ENCODE measurements at places on chromosomes 7 and 10.

DNA sequence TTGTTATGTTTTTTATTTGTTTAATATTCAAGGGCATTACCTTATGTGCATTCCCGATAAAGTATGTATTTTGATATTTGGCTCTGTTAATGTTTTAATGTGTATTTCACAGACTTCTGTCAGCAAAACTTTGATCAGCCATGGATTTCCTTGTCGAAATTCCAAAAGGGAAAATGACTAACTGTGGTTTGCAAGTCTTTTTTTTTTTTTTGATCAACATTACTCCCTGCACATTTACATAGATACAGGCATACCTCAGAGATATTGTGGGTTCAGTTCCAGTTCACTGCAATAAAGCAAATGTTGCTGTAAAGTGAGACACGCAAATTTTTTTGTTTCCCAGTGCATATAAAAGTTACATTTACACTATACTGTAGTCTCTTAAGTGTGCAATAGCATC lies 351.9 kb downstream of the CXCL12 start:
- no peak for DNase-seq

GRCh38 chr10:3231951-3232730 lies 59.6 kb upstream of the PITRM1 start:
- no peak for DNase-seq

DNA sequence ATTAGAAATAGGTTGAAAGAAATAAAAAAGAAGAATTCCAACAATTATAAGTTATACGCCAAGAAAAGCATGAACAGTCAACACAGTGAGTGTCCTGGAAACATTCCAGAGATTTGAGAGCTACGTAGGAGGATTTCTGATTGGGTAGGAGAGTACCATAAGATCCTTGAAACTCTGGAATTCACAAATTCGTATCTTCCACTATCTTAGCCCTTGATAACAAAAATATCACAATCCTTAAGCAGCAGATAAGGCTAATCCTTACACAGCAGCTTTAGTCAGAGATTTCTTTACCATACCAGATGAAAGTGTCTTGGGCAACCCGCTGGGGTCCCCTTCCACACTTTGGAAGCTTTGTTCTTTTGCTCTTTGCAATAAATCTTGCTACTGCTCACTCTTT lies 8.2 kb downstream of the TPK1 start:
- no peak for DNase-seq

- DNase-seq, result no peak
Observed at GRCh38 chr10:114680543-114681117, 22.6 kb upstream of the ABLIM1 start.

- no peak for DNase-seq
Observed at GRCh38 chr7:128030654-128031611, at the start of gene LRRC4. TSS of gene LRRC4 (minus strand) at chr7:128031437. CDS start at chr7:128030640, 797 bp downstream.

DNA sequence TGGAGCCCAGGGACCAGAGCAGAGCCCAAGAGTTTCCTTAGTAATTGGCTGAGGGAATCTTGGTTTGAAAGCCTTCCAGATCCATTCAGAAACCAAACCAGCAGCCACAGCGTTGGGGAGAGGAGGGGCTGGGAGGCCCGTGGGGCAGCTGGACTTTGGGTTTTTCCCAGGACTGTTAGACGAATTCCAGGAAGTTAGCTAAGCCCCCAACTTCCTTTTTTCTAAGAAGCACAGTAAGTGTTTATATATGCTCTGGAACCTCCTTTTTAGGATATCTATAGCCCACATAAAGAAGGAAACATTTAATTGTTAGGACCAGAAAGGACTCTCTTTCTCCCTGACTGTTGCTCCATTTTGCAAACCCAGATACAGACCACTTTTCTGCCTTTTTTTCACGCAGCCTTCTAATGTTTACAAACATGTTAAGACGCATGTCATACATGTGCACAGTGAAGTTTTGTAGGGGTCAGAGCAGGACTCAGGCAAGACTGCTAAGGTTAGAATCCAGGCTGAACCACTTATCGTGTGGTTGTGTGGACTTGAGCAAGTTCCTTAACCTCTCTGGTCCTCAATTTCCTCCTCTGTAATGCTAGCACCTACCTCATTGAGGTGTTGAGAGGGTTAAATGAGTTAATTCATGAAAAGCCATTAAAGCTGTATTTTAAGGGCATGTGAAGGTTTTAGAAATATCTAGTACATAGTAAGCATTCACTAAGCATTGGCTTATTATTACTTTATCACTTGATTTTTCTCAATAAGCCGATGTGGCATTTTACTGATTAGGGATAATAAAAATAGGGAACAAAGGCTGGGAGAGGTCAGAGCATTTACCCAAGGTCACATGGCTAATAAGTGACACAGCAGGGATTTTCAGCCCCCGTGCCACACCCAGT lies 42.4 kb downstream of the TBATA start:
- no peak for DNase-seq

GRCh38 chr10:124917428-124918190 lies 24.3 kb upstream of the ZRANB1 start:
- peak; percentile 55 for DNase-seq

- DNase-seq, result no peak
Observed at GRCh38 chr10:102764470-102765161, 20.9 kb downstream of the WBP1L start.

- DNase-seq, result no peak
Observed at GRCh38 chr10:11381023-11381422, 230.4 kb downstream of the USP6NL start.

DNA sequence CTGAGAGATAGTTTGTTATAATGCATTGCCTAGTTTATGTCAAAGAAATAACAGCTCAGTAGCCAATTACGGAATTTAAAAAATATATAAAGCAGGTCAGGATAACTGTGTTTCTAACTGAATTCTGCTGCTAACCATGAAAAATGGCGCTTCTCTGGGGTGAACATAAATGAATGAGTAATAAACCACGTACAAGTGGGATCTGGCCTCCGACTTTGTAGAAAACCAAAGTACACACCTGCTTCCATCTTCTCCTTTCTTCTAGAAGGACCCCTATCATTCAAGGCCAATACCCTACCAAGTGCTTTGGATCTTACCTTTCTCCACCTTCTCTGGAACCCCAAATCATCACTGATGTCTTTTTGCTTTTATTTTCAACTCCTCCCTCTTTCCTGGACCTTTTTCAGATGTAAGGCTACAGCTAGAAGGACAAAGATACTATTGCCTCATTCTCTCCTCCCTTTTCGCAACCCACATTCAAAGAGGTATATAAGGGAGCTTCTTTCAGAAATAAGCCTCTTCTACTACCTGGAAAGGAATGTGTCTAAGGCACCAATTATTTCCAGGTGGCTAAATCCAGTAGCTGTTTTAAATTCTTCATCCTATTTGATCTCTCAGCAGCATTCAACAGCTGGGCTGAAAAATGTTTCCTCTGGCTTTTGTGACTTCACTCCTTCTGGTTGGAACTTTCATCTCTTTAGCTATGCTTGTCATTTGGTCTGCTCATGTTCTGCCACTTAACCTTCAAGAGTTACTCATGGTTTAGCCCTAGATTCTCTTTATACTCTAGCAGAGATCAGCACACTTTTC lies 37.7 kb downstream of the NAMPT start:
- no peak for DNase-seq

Data from left lobe of liver (tissue), 2 donors.